H7 (cell line): ENCODE measurements at places on chromosomes 1 and 21. TPM values are rescaled to one million over a fixed set of nuclear protein-coding genes. Genes with fewer than 3 reads are reported as not detected.
A peak's percentile ranks its signal among the peaks of the same experiment; 100 is the strongest.

GRCh38 chr21:22277341-22277740 is 1279.1 kb downstream of the NCAM2 start:
- DNase-seq, result no peak

- DNase-seq, result no peak
Observed at GRCh38 chr1:151898519-151898991, 10.8 kb downstream of the THEM4 start.

GRCh38 chr1:109763646-109764415 is at the start of gene EPS8L3:
Gene EPS8L3 (minus strand): TSS chr1:109763923. CDS start chr1:109761749, 2,174 bp downstream.
- peak; percentile 39 for DNase-seq

DNA sequence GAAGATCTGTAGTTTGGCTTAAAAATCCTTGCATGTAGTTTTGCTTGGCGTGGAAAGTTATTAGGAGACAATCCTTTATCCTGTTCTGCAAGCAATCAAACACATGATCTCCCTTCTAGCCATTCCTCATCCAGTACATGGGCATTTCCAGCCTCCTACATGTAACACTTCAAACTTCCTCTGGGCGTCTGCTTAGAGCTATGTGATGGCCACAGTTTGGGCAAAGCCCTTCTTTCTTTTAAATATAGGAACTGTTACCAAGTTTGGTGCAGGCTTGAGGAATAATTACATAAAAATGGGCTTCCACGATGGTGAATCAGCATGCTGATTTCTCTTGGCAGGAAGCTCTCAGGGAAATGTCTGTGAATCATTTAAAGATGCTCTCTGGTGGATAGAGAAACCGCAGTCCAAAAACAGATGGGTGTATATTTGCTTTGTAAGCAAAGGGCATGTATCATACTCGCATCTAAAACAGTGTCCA is 176.9 kb upstream of the FMN2 start:
- DNase-seq, result peak; percentile 45

DNA sequence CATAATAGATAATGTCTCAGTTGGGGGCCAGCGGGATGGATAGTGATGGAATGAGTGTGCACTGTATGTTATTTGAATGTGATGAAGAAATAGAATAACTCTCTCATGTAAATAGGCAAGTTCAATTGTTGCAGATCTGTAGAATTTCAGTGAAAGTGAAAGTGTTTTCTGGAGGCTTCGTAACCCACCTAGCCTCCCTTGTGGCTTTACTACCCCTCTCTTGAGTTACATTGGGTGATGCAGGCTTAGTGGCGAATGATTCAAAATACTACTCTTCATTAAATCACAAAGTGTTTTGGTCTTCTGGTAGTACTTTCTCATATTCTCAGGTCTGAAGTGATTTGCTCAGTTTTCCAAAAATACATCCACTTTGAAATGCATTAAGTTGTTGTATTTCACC is 411.9 kb downstream of the ZP4 start:
- DNase-seq, result no peak

DNA sequence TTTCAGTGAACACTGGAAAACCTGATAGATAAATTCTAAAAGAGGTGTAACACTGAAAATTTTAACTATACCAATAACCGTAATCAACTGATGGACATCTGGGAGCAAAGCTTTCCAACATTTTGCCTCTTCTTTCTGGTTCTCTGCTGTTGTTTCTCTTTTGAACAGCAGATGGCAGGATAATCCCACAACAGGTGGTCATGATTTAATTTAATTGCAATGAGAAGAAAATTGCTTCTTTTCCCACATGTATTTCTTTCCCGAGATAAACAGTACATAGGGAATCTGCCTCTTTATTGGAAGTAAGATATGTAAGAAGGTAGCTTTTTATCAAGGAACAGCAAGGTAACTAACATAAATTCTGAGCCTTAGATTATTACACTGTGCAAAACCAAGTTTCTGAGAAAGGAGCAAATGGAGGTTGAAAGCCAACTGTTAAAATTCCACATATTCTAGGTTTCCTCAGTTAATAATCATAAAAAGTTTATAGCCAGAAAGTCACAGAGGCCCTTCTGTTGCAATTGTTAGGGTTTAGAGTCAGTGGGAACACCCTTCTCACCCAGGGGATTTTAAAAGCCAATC is 72.9 kb downstream of the RPS6KA1 start:
- DNase-seq, result peak; percentile 56

DNA sequence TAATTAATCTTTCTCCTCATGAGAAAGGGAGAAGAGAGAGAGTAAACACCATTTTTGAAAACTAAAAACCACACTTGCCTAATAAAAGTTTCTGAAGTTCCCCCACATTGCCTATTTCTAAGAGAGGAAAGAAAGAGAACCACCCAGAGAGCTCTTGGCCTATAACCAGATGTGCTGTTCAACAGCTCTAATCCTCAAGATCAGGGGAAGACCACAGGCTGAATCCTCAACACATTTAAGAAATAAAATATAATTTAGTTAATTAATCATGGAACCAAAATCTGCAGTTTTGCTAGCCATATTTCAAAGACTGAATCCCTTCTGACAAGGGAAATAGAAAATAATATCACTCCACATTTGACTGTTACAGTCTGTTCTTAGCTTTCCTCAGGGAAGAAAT is 11.9 kb downstream of the PRRX1 start:
- DNase-seq, result no peak

- DNase-seq, result no peak
Observed at GRCh38 chr1:224045556-224045955, 68.4 kb upstream of the FBXO28 start.

- DNase-seq, result no peak
Observed at GRCh38 chr1:235067396-235068157, 61.1 kb downstream of the TOMM20 start.

DNA sequence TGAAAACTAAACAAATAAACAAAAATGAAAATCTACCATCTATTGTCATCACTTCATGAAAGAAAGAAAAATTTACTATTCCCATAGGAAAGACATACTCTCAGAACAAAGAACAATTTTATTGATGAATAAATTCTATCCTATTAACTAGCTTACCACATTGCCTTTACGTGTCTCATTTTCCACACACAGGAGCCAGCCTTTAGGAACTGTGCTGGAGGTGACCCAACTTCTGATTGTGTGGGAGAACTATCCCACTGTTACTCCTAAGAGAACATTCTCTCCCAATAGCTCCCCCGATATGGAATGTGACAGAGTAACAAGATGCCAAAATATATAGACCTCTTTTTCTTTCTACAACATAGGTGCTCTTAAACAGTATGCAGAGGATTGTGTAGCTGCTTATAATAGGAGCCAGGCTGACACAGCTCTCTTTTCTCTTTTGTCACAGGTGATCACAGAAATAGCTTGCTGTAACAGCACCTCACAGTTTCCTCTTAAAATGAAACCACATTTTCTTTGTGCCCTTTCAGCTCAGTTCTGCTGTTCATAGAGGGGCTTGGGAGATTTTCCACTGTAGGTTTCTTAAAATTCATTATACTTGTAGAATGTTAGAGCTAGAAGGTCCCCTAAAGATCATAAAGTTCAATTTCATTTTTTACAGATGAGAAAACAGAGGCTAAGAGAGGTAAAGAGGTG is 35.5 kb downstream of the C21orf91 start:
- no peak for DNase-seq

- DNase-seq, result no peak
Observed at GRCh38 chr1:171140956-171141687, 44.0 kb upstream of the FMO2 start.

- DNase-seq, result peak; percentile 84
Observed at GRCh38 chr1:176897350-176898236, 266.9 kb downstream of the ASTN1 start.

DNA sequence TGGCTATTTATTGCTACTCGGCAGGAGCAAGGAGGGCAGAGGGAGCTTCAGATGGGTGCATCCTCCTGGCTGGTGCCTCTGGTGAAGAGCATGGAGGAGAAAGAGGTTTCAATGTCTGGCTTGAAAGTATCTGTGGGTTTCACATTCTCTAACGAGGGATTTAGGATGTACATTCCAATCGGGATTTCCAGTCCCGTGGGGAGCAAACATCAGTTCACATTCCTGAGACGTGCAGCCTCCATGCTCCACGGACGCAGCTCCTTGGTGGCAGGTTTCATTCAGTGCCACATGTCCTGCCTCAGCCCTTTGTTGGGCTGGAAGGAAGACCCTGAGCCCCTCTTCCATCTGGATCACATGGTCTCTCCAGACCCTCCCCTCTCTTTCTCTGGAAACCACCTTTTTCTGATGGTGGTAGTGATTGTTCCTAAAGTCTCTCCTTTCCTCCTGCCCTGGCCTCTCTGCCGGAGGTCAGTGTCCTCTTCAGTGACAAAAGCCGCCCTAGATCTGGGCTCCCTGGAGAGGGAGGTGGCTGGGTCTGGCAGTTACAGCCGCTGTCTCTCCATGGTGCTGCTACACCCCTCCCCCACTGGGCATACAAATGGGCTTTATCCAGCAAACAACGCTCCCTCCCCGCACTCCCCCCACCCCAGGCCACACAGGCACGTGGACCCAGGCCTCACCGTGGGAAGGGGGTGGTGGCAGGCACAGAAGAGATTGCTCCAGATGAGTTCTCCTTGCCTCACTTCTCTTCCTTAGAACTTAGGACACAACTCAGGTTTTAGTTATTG is 826 bp upstream of the CA14 start:
- peak; percentile 63 for DNase-seq

GRCh38 chr1:30745156-30745833 is 12.3 kb downstream of the LAPTM5 start:
- no peak for DNase-seq

Gene RAB25
- total RNA-seq, result 18.3 and 27.6 TPM in 2 replicates

Gene VANGL1
- total RNA-seq, result 26.8 and 37.1 TPM in 2 replicates

Gene GSTM3
- 24.7 and 27.3 TPM in 2 replicates for total RNA-seq

Gene FCRLA
- not detected in 2 replicates for total RNA-seq

Gene C1orf116
- total RNA-seq, result 0.52 and 0.55 TPM in 2 replicates

Gene VHLL
- total RNA-seq, result not detected in 2 replicates
